ENCODE measurements at places on chromosomes 1 and 21. TPM values are rescaled to one million over a fixed set of nuclear protein-coding genes. Genes with fewer than 3 reads are reported as not detected.

The S100A8 gene
- 5.7 TPM for total RNA-seq

The LAMB3 gene
- 162 TPM for total RNA-seq

GRCh38 chr1:93765099-93765498, 83.5 kb upstream of the BCAR3 start:
- no peak for DNase-seq

The KCNT2 gene
- 2.5 TPM for total RNA-seq

DNA sequence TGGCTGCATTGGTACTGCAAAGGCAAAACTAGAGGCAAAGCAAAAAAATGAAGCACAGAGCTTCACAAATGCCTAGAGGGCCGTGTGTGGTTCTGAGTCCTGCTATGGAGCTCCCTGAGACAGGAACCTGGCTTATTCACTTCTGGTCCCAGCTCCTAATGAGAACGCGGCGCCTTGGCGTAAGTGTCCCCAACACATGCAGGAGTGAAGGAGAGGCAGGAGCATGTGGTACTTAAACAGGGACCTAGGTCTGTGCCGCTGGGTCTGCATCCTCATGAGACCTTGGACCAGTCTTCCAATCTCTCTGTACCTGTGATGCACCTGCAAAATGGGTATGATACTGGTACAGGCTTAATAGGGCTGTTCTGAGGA, 14.4 kb upstream of the SLC2A7 start:
- no peak for DNase-seq

Measured in suprapubic skin (tissue), 4 donors.